Activated CD4-positive, alpha-beta T cell treated with anti-CD3 and anti-CD28 coated beads for 36 hours (primary cell): ENCODE measurements at places on chromosomes 12 and 14. TPM values are rescaled to one million over a fixed set of nuclear protein-coding genes. Genes with fewer than 3 reads are reported as not detected.

Gene CACNA1C
- 0.11 TPM for total RNA-seq

Gene FICD
- total RNA-seq = 3.5 TPM

Gene PPP1R12A
- 72.2 TPM for total RNA-seq

Gene GSKIP
- 12.1 TPM for total RNA-seq

Gene TAS2R14
- 0.94 TPM for total RNA-seq

Gene EXOC3L4
- not detected for total RNA-seq

Gene ETFBKMT
- total RNA-seq = 1.4 TPM

Gene ZC2HC1C
- 1.2 TPM for total RNA-seq

GRCh38 chr12:16606201-16606849 is 363 bp upstream of the LMO3 start:
- peaks cover 51% of the 10 kb centered on the region for H3K27me3 ChIP-seq
- no peak overlapping the region for H3K27ac ChIP-seq
- DNase-seq = no peak
- peaks cover 2% of the 10 kb centered on the region for H3K36me3 ChIP-seq
- H3K4me3 ChIP-seq = no peak overlapping the region

GRCh38 chr12:47192051-47192450 is 112.3 kb upstream of the AMIGO2 start:
- H3K27ac ChIP-seq = peak overlapping the region; percentile 79
- H3K36me3 ChIP-seq = peaks cover 32% of the 10 kb centered on the region
- no peak for DNase-seq
- no peaks in the 10 kb centered on the region for H3K27me3 ChIP-seq
- H3K4me1 ChIP-seq = peaks cover 80% of the 10 kb centered on the region

DNA sequence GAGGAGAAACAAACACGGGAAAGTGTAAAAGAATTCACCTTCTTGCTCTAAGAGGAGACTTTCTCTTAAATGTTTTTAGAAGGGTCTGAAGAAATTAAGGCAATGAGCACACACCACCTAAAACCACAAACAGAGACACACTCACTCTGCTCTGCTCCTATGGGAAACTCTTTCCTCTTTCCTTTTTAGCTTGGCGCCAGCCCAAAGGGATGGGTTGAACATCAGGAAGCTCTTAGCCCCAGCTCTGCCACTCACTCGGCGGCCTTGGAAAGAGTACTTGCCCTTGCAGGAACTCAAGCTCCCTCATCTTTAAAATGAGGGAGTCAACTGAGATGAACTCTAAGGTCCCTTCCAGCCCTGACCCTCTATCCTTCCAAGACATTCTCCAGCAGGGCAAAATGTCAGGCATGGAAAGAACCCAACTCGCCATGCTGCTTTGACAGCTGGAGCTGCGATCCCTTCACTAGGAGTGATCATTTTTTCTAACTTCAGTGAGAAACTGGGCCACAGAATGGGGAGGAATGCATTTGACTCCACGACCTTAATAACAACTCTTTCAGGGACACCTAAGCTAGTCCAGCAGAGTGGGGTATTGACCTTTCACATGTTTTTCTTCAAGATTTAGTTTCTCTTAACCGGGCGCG is 980 bp upstream of the RNASE8 start:
- no peak overlapping the region for H3K27ac ChIP-seq
- peaks cover 2% of the 10 kb centered on the region for H3K4me1 ChIP-seq
- DNase-seq = no peak
- H3K36me3 ChIP-seq = no peaks in the 10 kb centered on the region
- no peak overlapping the region for H3K4me3 ChIP-seq

DNA sequence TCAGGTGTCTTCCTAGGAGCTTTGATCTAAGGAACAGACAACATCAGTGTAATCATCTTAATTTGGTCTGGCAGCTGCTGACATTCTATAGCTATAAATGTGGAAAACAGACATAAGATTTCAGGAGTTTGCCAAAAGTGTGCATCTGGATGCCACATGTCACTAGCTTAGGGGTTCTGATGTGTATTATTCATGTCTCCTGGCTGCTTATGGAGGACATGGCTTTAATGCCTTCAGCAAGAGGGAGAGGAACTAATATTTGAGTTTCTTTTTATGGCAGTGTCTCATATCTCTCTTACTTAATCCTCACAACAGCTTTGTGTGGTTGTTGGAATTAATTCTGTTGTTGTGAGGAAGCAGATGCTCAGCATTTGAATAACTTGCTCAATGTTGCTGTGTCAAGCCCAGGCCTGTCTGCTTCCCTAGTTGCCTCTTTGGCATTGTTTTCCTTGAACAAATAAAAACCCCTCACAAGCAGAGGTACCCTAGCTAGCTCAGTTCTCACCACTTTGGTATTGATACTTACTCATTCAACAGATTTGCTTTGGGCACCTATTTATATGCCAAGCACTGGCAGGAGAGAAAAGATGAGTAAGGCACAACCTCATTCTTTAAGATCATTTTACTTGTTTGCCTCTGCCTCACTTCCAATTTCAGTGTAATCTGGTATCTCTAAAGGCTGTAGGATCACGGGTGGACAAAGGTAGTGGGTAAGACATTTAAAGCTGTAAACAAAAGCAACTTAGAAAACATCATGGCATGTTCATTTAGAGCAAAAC is 39.8 kb upstream of the EID3 start:
- no peaks in the 10 kb centered on the region for H3K27me3 ChIP-seq
- DNase-seq = no peak
- H3K4me3 ChIP-seq = no peak overlapping the region
- no peak overlapping the region for H3K27ac ChIP-seq
- H3K4me1 ChIP-seq = no peaks in the 10 kb centered on the region
- H3K36me3 ChIP-seq = no peaks in the 10 kb centered on the region

DNA sequence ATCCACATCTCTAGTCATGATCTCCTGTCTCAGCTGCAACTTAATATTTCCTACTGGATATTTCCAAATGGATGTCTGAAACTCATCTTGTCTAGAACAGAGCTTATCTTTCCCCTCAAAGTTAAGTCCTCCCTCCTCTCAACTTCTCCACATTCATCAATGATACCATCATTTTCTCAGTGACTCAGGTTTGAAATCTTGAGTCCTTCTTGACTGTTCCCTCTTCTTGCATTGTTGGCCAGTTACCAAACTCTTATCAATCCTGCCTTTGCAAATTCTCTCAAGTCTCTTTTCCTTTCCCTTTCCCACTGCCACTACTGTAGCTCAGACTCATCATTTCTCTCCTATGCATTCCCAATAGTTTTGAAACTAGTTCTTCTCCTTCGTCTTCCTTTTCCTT is 14.3 kb upstream of the CHURC1 start:
- H3K36me3 ChIP-seq = no peaks in the 10 kb centered on the region
- no peak overlapping the region for H3K4me3 ChIP-seq
- DNase-seq = no peak
- H3K4me1 ChIP-seq = no peaks in the 10 kb centered on the region
- H3K27ac ChIP-seq = no peak overlapping the region

- H3K4me3 ChIP-seq = no peak overlapping the region
- DNase-seq = no peak
- peaks cover 44% of the 10 kb centered on the region for H3K4me1 ChIP-seq
- peak overlapping the region; percentile 83 for H3K27ac ChIP-seq
Measured at GRCh38 chr12:118312578-118312977, 60.1 kb downstream of the TAOK3 start.

- H3K27ac ChIP-seq = no peak overlapping the region
- H3K36me3 ChIP-seq = no peaks in the 10 kb centered on the region
- no peaks in the 10 kb centered on the region for H3K27me3 ChIP-seq
- no peak overlapping the region for H3K4me3 ChIP-seq
Measured at GRCh38 chr12:67925552-67925951, 63.7 kb upstream of the IFNG-AS1 start.

- no peak for DNase-seq
- H3K27ac ChIP-seq = no peak overlapping the region
- no peaks in the 10 kb centered on the region for H3K27me3 ChIP-seq
- no peak overlapping the region for H3K4me3 ChIP-seq
- H3K36me3 ChIP-seq = no peaks in the 10 kb centered on the region
Measured at GRCh38 chr12:23556661-23557060, 392.8 kb downstream of the SOX5 start.
